ENCODE measurements at places on chromosomes 3 and 15. TPM values are rescaled to one million over a fixed set of nuclear protein-coding genes. Genes with fewer than 3 reads are reported as not detected.

RTP1 gene
- not detected for total RNA-seq

SRPRB gene
- total RNA-seq, result 39.7 TPM

IGSF11 gene
- total RNA-seq, result 2.4 TPM

DNA sequence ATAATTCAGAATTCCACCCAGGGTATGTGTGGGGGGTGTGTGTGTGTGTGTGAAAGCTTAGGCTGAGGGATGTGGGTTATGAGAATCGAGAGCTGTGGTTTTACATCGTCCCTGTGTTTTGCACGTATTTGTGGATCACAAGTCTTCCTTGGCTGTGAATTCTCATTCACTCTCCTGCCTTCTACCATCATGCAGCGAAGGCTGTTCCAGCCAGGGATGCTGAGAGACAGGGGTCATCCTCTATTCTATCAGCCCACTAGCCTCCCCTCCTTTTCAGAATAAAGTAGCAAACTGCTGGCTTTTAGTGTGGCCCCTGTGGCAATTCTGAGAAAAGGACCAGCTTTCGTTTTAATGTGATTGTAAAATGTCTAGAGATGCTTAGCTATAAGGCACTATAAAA is 460.6 kb upstream of the NR2F2 start:
- peak; percentile 64 for DNase-seq
- peaks cover 25% of the 10 kb centered on the region for H3K27me3 ChIP-seq
- peaks cover 55% of the 10 kb centered on the region for H3K4me1 ChIP-seq
- H3K36me3 ChIP-seq, result peaks cover 21% of the 10 kb centered on the region

GRCh38 chr15:39358441-39359041 is 222.3 kb upstream of the THBS1 start:
- H3K4me3 ChIP-seq, result no peak overlapping the region
- no peaks in the 10 kb centered on the region for H3K27me3 ChIP-seq
- DNase-seq, result no peak
- no peaks in the 10 kb centered on the region for H3K4me1 ChIP-seq
- H3K36me3 ChIP-seq, result no peaks in the 10 kb centered on the region

- H3K36me3 ChIP-seq, result no peaks in the 10 kb centered on the region
- peaks cover 22% of the 10 kb centered on the region for H3K27me3 ChIP-seq
- H3K4me1 ChIP-seq, result peaks cover 14% of the 10 kb centered on the region
- H3K4me3 ChIP-seq, result no peak overlapping the region
- no peak for DNase-seq
- H3K27ac ChIP-seq, result no peak overlapping the region
Observed at GRCh38 chr3:170426240-170426797, 7.7 kb downstream of the CLDN11 start.

DNA sequence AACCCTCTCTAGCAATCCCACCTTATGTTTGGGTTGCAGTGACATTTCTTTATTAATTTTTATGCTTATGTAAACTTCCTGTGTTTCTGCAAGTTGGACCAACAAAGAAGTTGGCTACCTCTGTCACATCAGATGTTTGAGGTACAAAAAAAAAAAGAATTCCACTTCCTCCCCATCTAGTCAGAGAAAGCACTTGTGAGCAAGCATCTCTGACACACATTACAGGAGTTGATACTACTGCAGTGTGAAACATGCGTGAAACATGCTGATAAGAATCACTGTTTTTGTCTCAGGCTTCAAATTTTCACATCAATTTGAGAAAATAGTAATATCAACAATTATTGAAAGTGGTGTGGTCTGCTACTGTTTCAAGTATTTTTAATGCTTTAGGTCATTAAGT is 1.3 kb downstream of the SCAANT1 start:
- peak overlapping the region; percentile 97 for H3K27ac ChIP-seq
- H3K4me1 ChIP-seq, result peaks cover 38% of the 10 kb centered on the region
- DNase-seq, result no peak
- H3K4me3 ChIP-seq, result peak overlapping the region; percentile 95

GRCh38 chr15:77831986-77832385 is 199.3 kb upstream of the LINGO1 start:
- no peak for DNase-seq
- H3K27ac ChIP-seq, result no peak overlapping the region
- no peaks in the 10 kb centered on the region for H3K36me3 ChIP-seq
- peaks cover 2% of the 10 kb centered on the region for H3K27me3 ChIP-seq
- H3K4me1 ChIP-seq, result peaks cover 4% of the 10 kb centered on the region
- no peak overlapping the region for H3K4me3 ChIP-seq
